Activated T-helper 1 cell treated with anti-CD3 and anti-CD28 coated beads, Interleukin-12 subunit alpha, Interleukin-12 subunit beta, Interleukin-2, Interleukin-4 antibody, amounts not matched to agents 30 ng/mL and 10 ng/mL and 1 ng/mL, durations not matched to agents 14 hours and 24 hours and 36 hours (primary cell): ENCODE measurements at places on chromosomes 4 and X. TPM values are rescaled to one million over a fixed set of nuclear protein-coding genes. Genes with fewer than 3 reads are reported as not detected.

DNA sequence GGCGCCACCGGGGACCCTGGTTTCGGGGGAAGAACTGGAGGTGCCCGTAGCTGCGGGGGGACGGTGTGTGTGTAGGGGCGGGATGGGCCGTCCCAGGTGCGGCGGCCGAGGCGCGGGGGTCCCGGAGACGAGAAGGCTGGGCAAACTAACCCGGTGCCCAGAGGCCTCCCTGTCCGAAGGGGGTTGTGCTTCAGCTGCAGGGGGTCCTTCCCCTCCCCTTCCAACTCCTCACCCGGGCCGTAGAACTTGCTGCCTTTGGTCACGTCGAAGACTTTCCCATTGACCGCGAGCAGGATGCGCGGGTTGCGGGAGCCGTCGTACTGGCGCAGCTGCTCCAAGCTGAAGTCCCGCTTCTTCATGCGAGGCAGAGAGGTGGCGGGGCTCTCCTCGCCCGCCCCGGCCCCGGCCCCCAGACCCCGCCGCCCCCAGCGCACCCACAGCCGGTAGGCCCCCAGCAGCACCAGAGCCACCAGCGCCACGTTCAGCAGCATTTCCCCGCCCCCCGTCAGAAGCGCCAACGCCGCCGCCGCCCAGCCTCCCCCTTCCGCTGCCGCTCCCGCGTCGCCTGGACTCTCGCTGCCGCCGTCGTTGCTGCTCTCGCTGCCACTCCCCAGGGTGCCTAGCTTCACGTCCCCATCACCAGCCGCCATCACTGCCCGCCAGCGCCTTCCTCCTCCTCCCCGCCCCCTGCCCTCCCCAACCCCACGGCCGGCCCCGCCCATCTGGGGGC is at the start of gene PGRMC2:
Gene PGRMC2 (minus strand): TSS at position 673 of the 730 bp plus-strand sequence. CDS start 23 bp downstream, at position 650.
- no peak for DNase-seq
- H3K27me3 ChIP-seq: no peaks in the 10 kb centered on the region
- peak within 1 kb of the TSS; percentile 93 for H3K27ac ChIP-seq
- peak within 1 kb of the TSS; percentile 96 for H3K4me3 ChIP-seq
- peaks cover 18% of the 10 kb centered on the region for H3K36me3 ChIP-seq
- peaks cover 31% of the 10 kb centered on the region for H3K4me1 ChIP-seq

DNA sequence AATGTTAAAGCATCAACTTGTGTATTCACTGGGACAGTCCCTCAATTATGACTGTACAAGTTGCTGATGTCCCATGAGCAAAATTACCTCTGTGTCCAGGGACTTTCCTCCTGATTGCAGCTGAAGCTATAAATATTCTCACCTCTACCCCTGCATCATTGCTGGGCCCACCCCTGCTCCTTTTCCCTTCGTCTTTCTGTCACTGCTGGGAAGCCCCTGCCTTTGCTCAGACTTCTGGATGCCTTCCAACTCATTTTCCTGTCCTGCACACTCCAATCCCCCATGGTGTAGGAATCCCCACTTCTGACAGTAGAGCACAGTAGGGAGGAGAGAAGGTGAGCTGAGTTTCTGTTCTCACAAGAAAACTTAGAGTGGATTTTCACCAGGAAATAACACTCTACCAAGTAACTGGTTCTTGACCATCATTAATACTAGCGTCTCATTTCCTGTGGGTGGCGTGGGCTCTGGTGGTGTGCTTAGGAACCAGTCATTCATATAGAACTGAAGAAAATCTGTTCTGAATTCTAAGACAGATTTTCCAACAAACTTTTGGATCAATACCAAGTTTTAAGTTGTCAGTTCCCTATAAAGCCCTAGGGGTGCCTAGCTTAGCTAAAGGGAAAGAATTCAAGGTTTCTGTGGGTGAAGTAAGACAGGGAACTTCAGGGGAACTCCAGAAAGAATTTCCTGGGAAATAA is 136.2 kb upstream of the MED14 start:
- H3K27me3 ChIP-seq: peaks cover 3% of the 10 kb centered on the region
- no peak overlapping the region for H3K4me3 ChIP-seq
- peaks cover 5% of the 10 kb centered on the region for H3K4me1 ChIP-seq
- H3K27ac ChIP-seq: peak overlapping the region; percentile 80
- H3K36me3 ChIP-seq: no peaks in the 10 kb centered on the region

DNA sequence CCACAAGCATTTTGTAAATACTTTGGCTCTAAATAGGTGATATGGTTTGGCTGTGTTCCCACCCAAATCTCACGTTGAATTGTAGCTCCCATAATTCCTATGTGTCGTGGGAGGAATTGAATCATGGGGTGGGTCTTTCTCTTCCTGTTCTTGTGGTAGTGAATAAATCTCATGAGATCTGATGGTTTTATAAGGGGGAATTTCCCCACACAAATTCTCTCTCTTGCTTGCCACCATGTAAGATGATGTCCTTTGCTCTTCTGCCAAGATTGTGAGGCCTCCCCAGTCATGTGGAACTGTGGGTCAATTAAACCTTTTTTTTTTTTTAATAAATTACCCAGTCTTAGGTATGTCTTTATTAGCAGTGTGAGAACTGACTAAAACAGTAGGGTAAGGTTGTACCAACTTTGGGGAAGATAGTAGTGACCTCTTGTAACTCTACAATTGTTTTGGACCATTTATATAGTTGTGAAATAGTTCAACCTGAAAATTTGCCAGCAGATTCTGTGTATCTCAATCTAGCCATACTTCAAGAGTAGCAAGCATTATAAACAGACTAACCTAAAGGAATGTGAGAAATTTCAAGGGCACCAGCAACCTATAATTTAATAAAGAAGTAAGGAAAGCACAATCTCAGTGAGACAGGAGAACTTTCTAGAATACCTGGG is 727.8 kb downstream of the GRID2 start:
- H3K27me3 ChIP-seq: no peaks in the 10 kb centered on the region
- no peak overlapping the region for H3K4me3 ChIP-seq
- H3K27ac ChIP-seq: no peak overlapping the region
- no peaks in the 10 kb centered on the region for H3K4me1 ChIP-seq
- no peaks in the 10 kb centered on the region for H3K36me3 ChIP-seq
- no peak for DNase-seq

GRCh38 chr4:151600432-151600831 is 160.4 kb downstream of the GATB start:
- H3K4me1 ChIP-seq: no peaks in the 10 kb centered on the region
- DNase-seq: no peak
- no peak overlapping the region for H3K4me3 ChIP-seq

GRCh38 chr4:90240333-90240732 is 113.1 kb downstream of the CCSER1 start:
- H3K27ac ChIP-seq: no peak overlapping the region
- DNase-seq: no peak
- H3K27me3 ChIP-seq: no peaks in the 10 kb centered on the region
- H3K36me3 ChIP-seq: no peaks in the 10 kb centered on the region

DNA sequence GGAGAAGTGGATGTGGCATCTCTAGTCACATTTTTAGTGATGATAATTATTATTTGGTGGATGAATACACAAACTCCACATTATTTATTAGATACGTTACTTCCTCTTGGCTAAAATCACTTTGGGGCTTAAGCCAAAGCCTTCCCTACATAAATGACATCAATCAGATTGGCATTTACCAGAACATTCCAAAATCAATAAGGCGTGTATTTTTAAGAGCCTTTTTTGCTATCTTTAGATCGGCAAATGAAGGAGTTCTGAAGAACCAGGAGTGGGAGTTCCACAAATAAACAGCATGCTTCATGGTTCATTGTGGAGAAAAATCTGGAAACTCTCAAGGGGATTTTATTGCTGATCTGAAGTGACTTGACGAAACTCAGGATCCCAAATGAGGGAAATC is 89.7 kb downstream of the AMELX start:
- H3K27ac ChIP-seq: no peak overlapping the region
- H3K36me3 ChIP-seq: no peaks in the 10 kb centered on the region
- no peaks in the 10 kb centered on the region for H3K4me1 ChIP-seq
- H3K27me3 ChIP-seq: no peaks in the 10 kb centered on the region
- DNase-seq: no peak

DNA sequence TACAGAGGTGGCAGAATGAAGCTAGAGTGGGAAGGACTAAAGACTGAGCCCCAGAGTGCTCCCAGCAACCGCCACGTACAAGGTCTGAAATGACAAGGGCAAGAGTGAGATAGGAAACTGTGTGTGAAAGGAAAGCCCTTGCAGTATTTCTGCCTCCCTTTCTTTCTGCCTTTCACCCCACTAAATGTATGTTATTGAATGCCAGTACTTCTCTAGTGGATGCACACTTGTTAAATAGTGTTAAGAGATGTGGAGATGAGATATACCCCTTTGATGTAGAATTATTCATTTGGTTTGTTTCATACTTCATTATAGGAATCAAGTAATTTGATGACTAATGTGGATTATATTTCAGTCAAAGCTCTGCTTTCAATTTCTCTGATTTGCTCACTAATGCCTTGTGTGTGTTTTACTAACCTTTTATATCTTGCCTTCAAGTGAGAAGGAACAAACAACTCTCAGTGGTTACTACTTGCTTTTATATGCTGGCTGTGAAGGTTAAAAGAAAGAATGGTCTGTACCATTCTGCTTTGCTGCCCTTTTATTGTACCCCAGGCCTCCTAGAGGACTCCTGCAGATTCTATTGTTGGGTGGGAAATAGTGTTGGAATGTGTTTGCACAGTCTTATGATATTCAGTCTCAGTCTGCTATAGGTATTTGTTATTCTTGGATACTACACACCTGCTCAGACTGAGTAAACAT is 8.0 kb upstream of the ANXA3 start:
- H3K36me3 ChIP-seq: no peaks in the 10 kb centered on the region
- H3K27ac ChIP-seq: no peak overlapping the region
- H3K4me1 ChIP-seq: no peaks in the 10 kb centered on the region
- no peak for DNase-seq
- peaks cover 14% of the 10 kb centered on the region for H3K27me3 ChIP-seq

GRCh38 chrX:32268207-32268606 is 943.1 kb downstream of the DMD start:
- no peak overlapping the region for H3K4me3 ChIP-seq
- no peak overlapping the region for H3K27ac ChIP-seq
- no peak for DNase-seq
- no peaks in the 10 kb centered on the region for H3K4me1 ChIP-seq
- no peaks in the 10 kb centered on the region for H3K27me3 ChIP-seq

- H3K4me3 ChIP-seq: no peak overlapping the region
- no peaks in the 10 kb centered on the region for H3K4me1 ChIP-seq
- H3K36me3 ChIP-seq: no peaks in the 10 kb centered on the region
- H3K27me3 ChIP-seq: no peaks in the 10 kb centered on the region
- H3K27ac ChIP-seq: no peak overlapping the region
Measured at GRCh38 chrX:123486297-123486696, 246.6 kb downstream of the THOC2 start.

- no peak overlapping the region for H3K4me3 ChIP-seq
- no peak for DNase-seq
- peaks cover 7% of the 10 kb centered on the region for H3K4me1 ChIP-seq
- H3K27ac ChIP-seq: no peak overlapping the region
- no peaks in the 10 kb centered on the region for H3K27me3 ChIP-seq
Measured at GRCh38 chrX:148268673-148269072, 231.7 kb upstream of the AFF2 start.

DNA sequence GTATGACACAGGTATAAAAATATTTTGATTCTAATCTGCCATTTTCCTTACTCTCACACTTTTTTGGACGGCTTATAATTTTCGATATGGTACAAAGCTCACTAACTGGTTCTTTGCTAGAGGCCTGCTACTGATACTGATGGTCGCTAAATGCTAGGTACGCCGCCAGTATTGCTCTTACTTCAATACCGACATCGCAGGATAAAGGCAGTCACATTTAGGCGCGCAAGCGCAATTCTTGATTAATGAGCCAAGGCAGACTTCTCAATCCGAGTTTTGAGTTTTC is 557 bp upstream of the USP38 start:
- H3K27me3 ChIP-seq: no peaks in the 10 kb centered on the region
- H3K36me3 ChIP-seq: peaks cover 24% of the 10 kb centered on the region
- DNase-seq: no peak
- H3K4me3 ChIP-seq: peak overlapping the region; percentile 92
- peaks cover 59% of the 10 kb centered on the region for H3K4me1 ChIP-seq

DNA sequence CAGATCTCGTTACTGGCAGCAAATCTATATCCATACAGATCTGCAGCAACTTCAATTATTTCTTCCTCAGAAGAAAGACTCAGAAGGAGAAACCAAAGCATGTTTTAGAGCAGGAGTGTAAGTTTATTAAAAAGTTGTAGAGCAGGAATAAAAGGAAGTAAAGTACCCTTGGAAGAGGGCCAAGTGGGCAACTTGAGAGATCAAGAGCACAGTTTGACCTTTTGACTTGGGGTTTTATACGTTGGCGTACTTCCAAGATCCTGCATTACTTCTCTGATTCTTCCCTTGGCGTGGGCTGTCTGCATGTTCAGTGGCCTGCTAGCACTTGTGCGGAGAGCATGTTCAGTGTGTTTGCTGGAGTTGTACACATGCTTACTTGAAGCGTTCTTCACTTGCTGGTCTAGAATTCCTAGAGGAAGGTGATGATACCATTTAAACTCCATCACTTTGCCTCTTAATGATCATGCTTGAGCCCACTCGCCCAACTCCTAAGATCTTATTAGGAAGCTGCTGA is 1114.7 kb upstream of the PABPC4L start:
- no peak for DNase-seq
- no peaks in the 10 kb centered on the region for H3K27me3 ChIP-seq
- H3K27ac ChIP-seq: no peak overlapping the region

DNA sequence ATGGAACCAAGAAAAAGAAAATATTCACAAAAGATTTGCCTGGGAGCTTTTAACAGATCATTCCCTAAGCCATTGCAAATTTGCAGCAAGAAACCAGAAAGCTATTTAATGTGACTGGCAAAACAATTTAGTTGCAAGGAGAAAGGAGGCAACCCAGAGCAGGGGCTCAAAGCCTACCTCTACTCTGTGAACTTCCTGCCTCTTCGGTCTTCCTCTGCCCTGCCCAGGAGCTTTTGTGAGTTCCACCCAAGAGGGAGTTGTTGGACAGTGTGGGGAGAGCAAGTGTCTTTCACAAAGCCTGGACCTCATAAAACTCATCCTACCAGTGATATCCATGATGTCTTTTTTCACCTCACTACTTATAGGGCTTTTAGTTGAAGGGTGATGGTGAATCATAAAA is 107.4 kb downstream of the AFF1 start:
- DNase-seq: no peak
- H3K27me3 ChIP-seq: no peaks in the 10 kb centered on the region
- H3K4me3 ChIP-seq: no peak overlapping the region

DNA sequence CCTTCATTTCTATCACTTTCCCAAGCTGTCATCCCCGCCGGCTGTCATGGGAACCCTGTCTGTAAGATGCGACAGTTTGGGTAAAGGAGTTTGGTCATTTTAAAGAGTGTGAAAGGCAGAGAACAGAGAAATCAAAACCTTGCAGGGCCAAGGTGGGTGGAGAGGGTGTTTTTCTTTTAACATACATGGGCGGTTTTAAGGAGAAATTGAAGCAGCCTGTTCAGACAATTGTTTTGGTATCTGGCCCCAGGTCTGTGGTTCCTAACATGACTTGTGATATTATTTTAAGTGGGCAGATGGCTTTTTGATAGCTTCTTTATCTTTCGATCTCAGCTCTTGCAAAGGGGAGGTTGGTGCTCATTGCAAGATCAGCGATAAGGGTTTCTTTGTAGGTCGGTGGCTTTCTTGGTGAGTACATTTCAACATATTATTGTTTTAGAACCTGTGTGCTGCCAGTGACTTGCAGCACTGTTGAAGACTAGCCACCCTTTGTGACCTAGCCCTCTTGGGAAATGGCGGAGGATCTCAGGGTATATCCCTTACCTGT is 3.7 kb downstream of the PPP1R3F start:
- peak; percentile 23 for DNase-seq
- H3K4me1 ChIP-seq: peaks cover 71% of the 10 kb centered on the region
- peak overlapping the region; percentile 85 for H3K27ac ChIP-seq
- no peaks in the 10 kb centered on the region for H3K27me3 ChIP-seq
- H3K4me3 ChIP-seq: peak overlapping the region; percentile 81
- H3K36me3 ChIP-seq: peaks cover 27% of the 10 kb centered on the region

GRCh38 chr4:2743518-2744445 is 12.4 kb downstream of the TNIP2 start:
- peak overlapping the region; percentile 96 for H3K27ac ChIP-seq
- H3K36me3 ChIP-seq: peaks cover 68% of the 10 kb centered on the region
- H3K4me1 ChIP-seq: peaks cover 51% of the 10 kb centered on the region

The DCAF4L1 gene
- 0.20 and 0.31 TPM in 2 replicates for total RNA-seq

The C1QTNF7 gene
- total RNA-seq: not detected in 2 replicates
